ENCODE measurements at places on chromosomes 2 and 18. TPM values are rescaled to one million over a fixed set of nuclear protein-coding genes. Genes with fewer than 3 reads are reported as not detected.

The SPHKAP gene
- not detected for total RNA-seq

The LYPD6B gene
- total RNA-seq, result not detected

The SERPINB5 gene
- total RNA-seq, result not detected

The KRCC1 gene
- total RNA-seq, result 17.5 TPM

The SPP2 gene
- not detected for total RNA-seq

The SULT1C2 gene
- total RNA-seq, result not detected

Data from activated T-helper 2 cell treated with anti-CD3 and anti-CD28 coated beads, Interferon-gamma antibody, Interleukin-2, Interleukin-4, amounts not matched to agents 10 μg/mL and 5 μg/mL and 100 μg/mL, durations not matched to agents 14 hours and 24 hours and 36 hours (primary cell).